Activated T-cell treated with anti-CD3 and anti-CD28 coated beads, Interleukin-2, amount 50 U/mL, for 24 hours (primary cell): ENCODE measurements at places on chromosomes 16 and 17.

GRCh38 chr16:81804134-81804610 is 25.1 kb downstream of the PLCG2 start:
- peaks cover 7% of the 10 kb centered on the region for H3K4me1 ChIP-seq
- H3K27me3 ChIP-seq: no peaks in the 10 kb centered on the region
- no peak overlapping the region for H3K4me3 ChIP-seq
- H3K27ac ChIP-seq: no peak overlapping the region

DNA sequence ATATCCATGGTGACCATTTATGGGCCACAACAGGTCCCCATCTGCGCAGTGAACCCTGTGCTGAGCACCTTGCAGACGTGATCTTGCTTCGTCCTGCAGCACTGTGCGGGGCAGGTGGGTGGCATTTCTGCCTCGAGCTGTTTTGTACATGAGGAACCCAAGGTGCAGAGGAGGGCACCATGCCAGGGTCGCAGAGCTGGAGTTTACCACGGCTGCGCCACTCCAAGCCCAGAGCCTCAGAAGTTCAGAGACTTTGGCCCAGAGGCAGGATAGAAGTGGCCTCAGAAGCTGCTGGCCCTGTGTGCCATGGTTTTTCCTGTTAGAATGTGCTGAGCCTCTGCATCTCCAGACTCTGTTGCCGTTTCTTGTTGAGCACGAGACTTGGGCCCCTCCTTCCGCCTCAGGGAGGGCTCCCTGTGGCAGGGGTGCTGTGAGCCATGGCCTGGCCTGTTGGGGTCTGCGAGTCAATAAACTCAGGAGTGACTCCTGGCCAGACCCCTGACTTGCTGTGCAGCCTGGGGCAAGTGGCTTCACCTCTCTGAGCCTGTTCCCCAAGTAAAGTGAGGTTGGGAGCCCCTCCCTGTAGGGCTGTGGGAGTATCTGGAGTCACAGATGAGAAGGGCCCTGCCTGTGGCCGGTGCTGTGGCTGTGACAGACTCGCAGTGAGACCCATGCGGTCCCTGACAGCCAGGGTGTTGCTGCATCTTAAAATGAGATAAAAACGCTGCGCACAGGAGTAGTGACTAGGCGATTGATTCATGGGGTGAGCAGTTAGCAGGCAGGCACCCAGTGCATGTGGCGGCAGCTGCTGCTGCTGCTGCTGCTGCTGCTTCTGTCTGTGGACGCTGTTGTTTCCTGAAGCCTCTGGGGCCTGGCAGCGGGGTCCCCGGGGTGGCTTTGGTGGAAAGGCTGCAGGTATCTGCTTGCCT is 11.8 kb downstream of the MAP2K3 start:
- DNase-seq: no peak
- H3K27ac ChIP-seq: peak overlapping the region; percentile 75
- H3K4me3 ChIP-seq: no peak overlapping the region
- peaks cover 5% of the 10 kb centered on the region for H3K27me3 ChIP-seq

DNA sequence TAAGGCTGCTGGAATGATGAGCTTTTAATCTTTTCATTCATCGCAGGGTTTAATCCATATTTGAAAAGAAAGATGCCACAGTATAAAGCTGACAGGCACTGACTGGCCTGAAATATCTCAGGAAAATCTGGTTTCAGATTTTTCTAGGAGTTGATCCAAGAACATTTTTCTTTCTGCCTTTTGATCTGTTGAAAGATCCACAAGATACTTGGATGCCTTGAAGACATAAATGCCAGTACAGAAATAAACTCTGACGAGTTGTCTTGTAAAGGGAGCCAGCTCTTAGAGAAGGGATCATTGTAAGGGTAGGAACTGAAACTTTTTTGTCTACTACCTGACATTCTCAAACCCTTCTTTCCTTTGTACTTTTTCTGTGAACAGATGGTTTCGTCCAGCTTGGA is 25.4 kb upstream of the KRT20 start:
- H3K36me3 ChIP-seq: no peaks in the 10 kb centered on the region
- no peak overlapping the region for H3K27ac ChIP-seq
- DNase-seq: no peak
- peaks cover 49% of the 10 kb centered on the region for H3K27me3 ChIP-seq
- no peak overlapping the region for H3K4me3 ChIP-seq

- no peak for DNase-seq
- no peaks in the 10 kb centered on the region for H3K27me3 ChIP-seq
- no peak overlapping the region for H3K4me3 ChIP-seq
- no peak overlapping the region for H3K27ac ChIP-seq
- peaks cover 27% of the 10 kb centered on the region for H3K4me1 ChIP-seq
Measured at GRCh38 chr17:69503711-69504110, 89.2 kb downstream of the MAP2K6 start.

DNA sequence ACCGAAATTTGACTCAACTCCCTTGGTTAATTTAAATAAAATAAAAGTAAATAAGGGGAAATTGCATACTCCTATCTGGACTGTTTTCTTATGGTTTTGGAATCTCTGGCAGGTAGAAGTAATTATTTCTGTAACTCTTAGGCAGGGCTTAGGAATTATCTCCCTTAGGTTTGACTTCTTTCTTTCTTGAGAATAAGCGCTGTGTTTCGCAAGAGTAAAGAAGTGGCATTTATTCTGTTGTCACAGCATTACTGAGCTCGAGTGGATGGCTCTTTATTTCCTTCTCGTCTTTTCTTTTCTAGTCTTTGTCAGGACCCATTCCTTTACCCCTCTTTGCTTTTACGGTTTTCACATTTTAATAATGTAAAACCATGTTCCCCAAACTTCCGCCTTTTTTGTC is 633.2 kb downstream of the WWOX start:
- H3K4me1 ChIP-seq: peaks cover 4% of the 10 kb centered on the region
- no peak overlapping the region for H3K4me3 ChIP-seq
- DNase-seq: no peak
- H3K27me3 ChIP-seq: no peaks in the 10 kb centered on the region
- no peaks in the 10 kb centered on the region for H3K36me3 ChIP-seq

- H3K4me3 ChIP-seq: no peak overlapping the region
- H3K27me3 ChIP-seq: peaks cover 29% of the 10 kb centered on the region
- H3K4me1 ChIP-seq: no peaks in the 10 kb centered on the region
Measured at GRCh38 chr16:86997058-86997457, 320.1 kb downstream of the C16orf95 start.

DNA sequence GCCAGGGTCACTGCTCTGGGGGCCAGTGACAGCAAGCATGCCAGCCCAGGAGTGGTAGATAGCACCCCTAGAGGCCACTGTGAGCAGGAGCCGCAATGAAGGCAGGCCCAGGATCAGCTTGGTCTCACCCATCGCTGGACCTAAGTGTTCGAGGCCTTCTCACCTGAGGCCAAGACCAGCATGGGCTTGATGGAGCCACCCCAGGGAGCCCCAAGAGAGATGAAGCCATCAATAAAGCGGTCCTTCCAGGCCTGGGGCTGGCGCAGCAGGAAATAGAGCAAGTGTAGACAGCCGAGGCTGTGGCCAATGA is 1.8 kb downstream of the LCAT start:
- H3K27me3 ChIP-seq: no peaks in the 10 kb centered on the region
- H3K4me1 ChIP-seq: peaks cover 31% of the 10 kb centered on the region
- no peak overlapping the region for H3K4me3 ChIP-seq
- H3K27ac ChIP-seq: peak overlapping the region; percentile 73
- DNase-seq: peak; percentile 64
- peaks cover 80% of the 10 kb centered on the region for H3K36me3 ChIP-seq

- no peak overlapping the region for H3K27ac ChIP-seq
- DNase-seq: no peak
- peaks cover 9% of the 10 kb centered on the region for H3K4me1 ChIP-seq
- peaks cover 35% of the 10 kb centered on the region for H3K36me3 ChIP-seq
Measured at GRCh38 chr16:75589306-75589705, 23.1 kb downstream of the GABARAPL2 start.

DNA sequence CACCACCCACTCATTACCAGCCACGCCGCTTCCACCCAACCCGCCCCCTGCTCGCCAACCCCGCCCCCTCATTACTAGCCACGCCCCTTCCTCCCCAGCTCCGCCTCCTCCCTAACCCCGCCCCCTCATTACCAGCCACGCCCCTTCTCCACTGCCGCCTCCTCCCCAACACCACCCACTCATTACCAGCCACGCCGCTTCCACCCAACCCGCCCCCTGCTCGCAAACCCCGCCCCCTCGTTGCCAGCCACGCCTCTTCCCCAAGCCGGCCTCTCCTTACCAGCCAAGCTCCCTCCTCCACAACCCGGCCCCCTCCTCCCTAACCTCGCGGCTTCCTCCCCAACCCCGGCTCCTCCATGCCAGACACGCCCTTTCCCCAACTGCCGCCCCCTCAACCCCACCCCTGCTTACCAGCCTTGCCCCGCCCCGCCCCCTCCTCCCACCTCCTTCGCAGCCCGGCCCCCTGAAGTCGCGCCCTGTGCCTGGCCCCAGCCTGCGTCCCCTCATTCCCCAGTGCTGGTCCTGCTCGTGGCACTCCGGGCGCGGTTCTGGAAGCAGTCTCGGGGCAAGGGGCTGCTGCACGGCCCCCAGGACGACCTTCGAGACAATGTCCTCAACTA is 7.3 kb downstream of the SLC22A31 start:
- H3K27ac ChIP-seq: no peak overlapping the region
- H3K27me3 ChIP-seq: no peaks in the 10 kb centered on the region
- peak; percentile 77 for DNase-seq
- H3K4me1 ChIP-seq: peaks cover 3% of the 10 kb centered on the region

- no peak overlapping the region for H3K27ac ChIP-seq
- no peaks in the 10 kb centered on the region for H3K27me3 ChIP-seq
- peaks cover 48% of the 10 kb centered on the region for H3K4me1 ChIP-seq
- no peak overlapping the region for H3K4me3 ChIP-seq
Measured at GRCh38 chr16:56421313-56421712, 4.0 kb downstream of the AMFR start.

DNA sequence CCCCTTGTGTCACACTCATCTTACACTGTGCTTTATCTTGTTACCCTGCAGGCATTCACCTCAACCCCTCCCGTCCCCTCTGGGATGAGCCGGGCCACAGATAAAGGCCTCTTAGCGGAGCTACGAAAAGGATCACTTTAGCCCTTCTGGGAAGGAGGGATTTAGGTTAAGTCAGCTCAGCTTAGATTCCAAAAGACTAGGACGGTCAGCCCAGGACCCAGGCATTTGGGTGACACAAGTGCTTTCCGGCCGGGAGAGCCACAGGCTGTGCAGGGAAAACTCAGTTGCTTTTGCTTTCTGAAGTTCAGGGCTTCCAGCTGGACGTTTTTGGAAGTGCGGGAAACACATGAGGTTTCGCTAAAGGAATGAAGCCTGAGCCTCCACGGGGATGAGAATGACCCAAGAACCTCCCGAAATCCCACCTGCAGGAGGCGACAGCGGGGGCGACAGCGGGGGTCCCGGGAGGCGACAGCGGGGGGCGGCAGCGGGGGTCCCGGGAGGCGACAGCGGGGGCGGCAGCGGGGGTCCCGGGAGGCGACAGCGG is 11.6 kb upstream of the METRNL start:
- peaks cover 32% of the 10 kb centered on the region for H3K4me1 ChIP-seq
- H3K27me3 ChIP-seq: no peaks in the 10 kb centered on the region
- no peak for DNase-seq
- no peaks in the 10 kb centered on the region for H3K36me3 ChIP-seq
- no peak overlapping the region for H3K27ac ChIP-seq

DNA sequence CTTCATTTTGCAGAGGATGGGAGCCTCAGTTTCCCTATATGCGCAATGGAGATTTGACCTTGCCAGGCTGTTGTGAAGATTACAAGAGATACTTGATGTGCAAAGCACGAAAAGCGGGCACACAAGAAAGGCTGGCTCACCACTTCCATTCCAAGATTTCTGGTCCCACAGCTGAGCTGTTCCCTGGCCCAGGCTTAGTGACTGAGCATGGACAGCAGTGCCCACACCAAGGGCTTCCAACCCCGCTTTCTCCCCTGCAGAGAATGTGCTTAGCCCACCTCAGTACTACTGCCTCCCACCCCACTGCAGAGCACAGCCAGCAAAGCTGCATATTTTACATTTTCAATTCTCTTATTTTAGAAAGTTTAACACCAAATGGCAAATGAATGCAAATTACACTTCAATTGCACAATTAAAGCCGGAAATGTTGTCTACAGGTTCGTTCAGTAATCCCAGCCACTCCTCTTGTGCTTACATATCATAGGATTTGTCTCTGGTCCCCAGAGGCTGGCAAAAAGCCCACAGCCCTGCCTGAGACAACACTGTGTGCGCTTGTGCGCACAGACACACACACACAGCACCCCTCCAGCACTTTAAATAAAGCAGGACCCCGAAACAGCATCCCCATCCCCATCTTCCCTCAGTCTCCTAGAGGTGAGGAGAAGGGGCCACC is 51.8 kb downstream of the VAC14 start:
- H3K27ac ChIP-seq: no peak overlapping the region
- peaks cover 57% of the 10 kb centered on the region for H3K36me3 ChIP-seq
- DNase-seq: no peak
- H3K4me3 ChIP-seq: no peak overlapping the region

- H3K4me3 ChIP-seq: no peak overlapping the region
- DNase-seq: no peak
- no peaks in the 10 kb centered on the region for H3K27me3 ChIP-seq
- H3K36me3 ChIP-seq: peaks cover 59% of the 10 kb centered on the region
- H3K4me1 ChIP-seq: peaks cover 16% of the 10 kb centered on the region
Measured at GRCh38 chr16:24164416-24164815, 91.7 kb upstream of the CACNG3 start.

GRCh38 chr16:19804538-19805323 is 79.9 kb downstream of the GPRC5B start:
- no peak for DNase-seq
- no peaks in the 10 kb centered on the region for H3K27me3 ChIP-seq
- peak overlapping the region; percentile 76 for H3K27ac ChIP-seq
- peaks cover 15% of the 10 kb centered on the region for H3K4me1 ChIP-seq
- H3K4me3 ChIP-seq: peak overlapping the region; percentile 32
- no peaks in the 10 kb centered on the region for H3K36me3 ChIP-seq

DNA sequence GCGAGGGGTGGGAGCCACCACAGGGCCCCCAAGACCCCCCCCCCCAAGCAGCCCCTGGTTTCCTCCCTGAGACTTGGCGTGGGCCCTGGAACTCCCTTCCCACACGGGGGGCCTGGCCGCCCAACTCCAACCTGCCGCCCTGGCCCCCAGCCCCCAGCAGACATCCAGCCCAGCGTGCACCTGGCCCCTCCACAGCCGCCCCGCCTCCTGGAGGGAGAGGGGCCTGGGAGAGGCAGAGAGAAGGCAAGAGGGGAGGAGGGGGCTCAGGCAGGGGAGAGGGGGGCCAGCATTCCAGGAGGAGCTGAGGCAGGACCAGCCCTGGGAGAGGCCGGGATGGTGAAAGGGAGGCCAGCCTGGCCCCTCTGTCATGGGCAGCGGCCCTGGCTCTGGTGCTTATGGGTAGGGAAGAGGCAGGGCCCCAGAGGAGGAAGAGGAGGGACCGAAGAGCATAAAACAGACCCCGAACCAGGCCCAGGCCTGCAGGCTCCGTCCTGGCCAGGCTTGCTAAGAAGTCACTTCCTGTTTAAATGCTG is 16.7 kb downstream of the IL34 start:
- H3K27ac ChIP-seq: no peak overlapping the region
- no peaks in the 10 kb centered on the region for H3K4me1 ChIP-seq
- no peak overlapping the region for H3K4me3 ChIP-seq
- H3K27me3 ChIP-seq: no peaks in the 10 kb centered on the region

- peak overlapping the region; percentile 35 for H3K27ac ChIP-seq
- no peak overlapping the region for H3K4me3 ChIP-seq
- H3K27me3 ChIP-seq: no peaks in the 10 kb centered on the region
- peaks cover 86% of the 10 kb centered on the region for H3K36me3 ChIP-seq
- H3K4me1 ChIP-seq: no peaks in the 10 kb centered on the region
Measured at GRCh38 chr16:85664580-85665372, 24.0 kb downstream of the GINS2 start.

GRCh38 chr16:74893541-74893940 is 91.4 kb downstream of the WDR59 start:
- H3K27me3 ChIP-seq: no peaks in the 10 kb centered on the region
- no peak overlapping the region for H3K27ac ChIP-seq
- no peak overlapping the region for H3K4me3 ChIP-seq
- H3K36me3 ChIP-seq: peaks cover 94% of the 10 kb centered on the region
- no peak for DNase-seq
- no peaks in the 10 kb centered on the region for H3K4me1 ChIP-seq
